T-helper 2 cell (primary cell): ENCODE measurements at places on chromosomes 1 and 21.
A peak's percentile ranks its signal among the peaks of the same experiment; 100 is the strongest.

GRCh38 chr1:229221106-229222019 lies 49.5 kb upstream of the RAB4A start:
- DNase-seq = no peak

- DNase-seq = no peak
Observed at GRCh38 chr1:63643926-63644325, 50.7 kb downstream of the PGM1 start.

DNA sequence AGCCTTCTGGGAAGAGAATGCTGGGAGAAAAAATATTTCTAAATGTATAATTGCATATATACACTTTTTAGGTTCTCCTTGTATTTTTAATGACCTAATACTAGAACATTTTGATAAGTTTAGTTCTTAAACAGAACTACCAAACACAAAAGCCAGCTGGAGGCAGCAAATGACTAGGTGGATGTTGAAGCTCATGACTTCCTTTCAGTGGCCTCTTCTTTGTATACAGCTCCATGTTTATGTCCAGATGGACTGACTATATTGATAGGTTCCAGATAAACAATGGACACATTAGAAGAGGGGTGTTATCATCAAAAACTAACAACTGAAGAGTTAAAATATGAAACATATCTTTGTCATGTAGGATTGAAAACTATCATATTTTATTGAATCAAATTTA lies 52.5 kb downstream of the LRRC8D start:
- no peak for DNase-seq

DNA sequence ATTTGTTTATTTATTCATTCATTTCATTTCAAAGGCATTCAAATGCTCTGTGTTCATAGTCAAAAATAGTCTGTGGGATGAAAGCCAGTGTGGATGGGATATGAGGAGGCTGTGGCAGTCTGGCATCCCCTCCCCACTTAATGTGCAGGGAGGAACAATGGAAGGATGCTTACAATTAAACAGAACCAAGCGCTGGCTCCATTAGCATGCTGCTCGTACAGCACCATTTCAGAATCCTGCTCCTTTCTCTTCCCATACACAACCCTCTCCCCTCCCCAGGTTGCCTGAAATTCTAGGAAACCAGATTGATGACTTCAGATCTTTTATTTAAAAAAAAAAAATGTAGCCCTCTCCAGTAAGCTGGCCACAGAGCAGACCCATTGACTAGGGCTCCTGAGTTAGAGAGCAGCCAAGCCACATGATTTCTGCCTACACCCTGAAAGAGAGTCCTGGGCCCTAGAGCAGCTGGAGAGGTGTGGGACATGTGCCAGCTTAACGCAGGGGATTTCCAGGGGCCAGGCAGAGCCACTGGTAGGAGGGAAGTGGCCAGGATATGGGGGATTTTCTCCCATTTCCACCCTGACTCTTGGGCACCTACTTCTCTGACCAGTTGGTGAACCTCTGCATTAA lies 205.2 kb downstream of the ASTN1 start:
- no peak for DNase-seq

DNA sequence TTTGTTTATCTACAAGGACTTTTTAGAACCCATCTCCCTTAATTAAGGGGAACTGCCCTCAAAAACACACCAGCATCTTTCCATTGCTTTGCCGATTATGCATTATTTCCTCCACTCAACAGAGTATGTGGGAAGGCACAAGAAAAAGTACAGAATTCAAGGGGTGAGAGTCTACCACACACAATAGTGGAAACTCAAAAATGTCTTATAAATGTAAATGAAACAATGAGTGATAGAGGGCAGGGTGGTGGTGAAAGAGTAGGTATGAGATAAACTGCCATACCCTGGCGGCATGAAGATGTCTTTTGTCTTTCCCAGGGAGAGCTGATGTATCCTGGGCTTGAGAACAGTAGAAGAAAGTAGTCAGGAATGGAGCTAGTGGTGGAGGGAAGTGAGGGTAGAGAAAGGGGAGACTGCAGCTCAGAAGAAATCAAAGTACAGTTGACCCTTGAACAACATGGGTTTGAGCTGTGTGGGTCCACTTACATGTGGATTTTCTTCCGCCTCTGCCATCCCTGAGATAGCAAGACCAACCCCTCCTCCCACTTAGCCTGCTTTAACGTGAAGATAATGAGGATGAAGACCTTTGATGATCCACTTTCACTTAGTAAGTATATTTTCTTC lies 24.4 kb downstream of the CD58 start:
- DNase-seq = no peak

- DNase-seq = no peak
Observed at GRCh38 chr21:43652616-43653015, 6.7 kb downstream of the HSF2BP start.

DNA sequence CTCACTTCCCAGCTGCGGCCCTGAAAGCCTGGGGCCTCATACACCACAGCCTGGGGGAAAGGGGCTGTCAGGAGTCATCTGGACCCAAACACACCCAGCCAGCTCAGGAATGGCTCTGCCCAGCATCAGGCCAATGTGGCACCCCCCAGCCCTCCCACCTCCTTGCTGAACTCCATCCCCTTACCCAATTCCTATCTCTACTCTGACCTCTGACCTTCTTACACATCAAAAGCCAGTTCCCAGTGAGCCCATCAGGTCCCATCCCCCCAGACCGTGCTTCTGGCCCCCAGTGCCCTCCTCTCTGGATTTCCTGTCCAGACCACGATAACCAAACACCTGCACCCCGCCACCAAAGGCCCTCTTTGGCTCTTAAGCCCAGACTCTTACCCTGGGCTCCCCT lies 16.3 kb downstream of the CRYBG2 start:
- no peak for DNase-seq

GRCh38 chr1:66788231-66788939 lies 12.7 kb downstream of the INSL5 start:
- peak; percentile 32 for DNase-seq

DNA sequence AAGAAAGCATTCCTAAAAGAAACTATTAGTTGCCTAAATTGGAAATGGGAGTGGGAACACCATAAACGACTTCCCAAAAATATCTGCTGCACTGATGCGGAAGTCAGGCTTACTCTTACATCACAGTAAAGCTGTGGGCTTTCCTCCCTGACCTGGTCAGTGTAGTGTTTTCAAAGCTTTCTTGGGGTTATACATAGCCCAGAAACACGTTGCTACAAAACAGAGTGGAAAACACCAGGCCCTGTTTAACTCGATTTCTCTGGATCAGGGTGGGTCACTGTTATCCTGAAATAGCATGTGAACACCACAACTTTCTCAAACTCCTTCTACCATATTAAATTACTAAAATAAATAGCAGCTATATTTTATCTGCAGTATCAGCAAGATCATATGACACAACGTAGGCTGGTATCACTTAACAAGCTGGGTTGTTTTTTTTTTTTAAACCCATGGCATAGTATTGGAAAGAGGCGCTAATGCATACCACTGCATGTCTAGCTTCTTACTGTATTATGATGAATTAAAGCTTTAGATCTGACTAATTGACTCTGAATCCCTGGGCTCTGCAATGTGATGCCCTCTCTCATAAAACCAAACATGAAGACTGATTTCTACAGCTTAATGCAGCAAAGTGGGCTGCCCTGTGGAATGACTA lies 184.6 kb downstream of the TGFB2 start:
- no peak for DNase-seq

DNA sequence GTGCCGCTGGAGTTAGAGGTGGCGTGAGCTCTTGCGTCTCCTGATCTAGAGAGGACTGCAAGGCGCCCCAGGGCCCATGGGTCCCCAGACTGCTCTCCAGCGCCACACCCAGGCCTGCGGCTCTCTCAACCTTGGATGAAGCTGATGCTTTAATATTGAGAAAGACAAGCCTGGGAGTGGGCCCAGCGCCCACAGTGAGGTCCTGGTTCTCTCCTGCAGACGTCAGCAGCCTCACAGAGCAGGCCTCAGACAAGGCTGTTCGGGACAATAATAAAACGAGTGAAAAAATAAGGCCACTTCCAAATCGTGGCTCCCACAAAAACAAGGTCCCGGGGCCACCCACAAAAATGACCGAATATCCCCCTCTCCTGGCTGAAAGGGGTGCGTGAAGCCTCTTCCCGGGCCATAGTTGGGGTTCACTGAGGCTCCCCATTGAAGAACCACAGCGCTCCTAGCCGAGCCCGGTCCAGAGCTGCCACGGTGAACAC lies 6.0 kb upstream of the DNMT3L start:
- DNase-seq = no peak

GRCh38 chr21:17636711-17637110 lies 24.0 kb upstream of the BTG3 start:
- DNase-seq = no peak

DNA sequence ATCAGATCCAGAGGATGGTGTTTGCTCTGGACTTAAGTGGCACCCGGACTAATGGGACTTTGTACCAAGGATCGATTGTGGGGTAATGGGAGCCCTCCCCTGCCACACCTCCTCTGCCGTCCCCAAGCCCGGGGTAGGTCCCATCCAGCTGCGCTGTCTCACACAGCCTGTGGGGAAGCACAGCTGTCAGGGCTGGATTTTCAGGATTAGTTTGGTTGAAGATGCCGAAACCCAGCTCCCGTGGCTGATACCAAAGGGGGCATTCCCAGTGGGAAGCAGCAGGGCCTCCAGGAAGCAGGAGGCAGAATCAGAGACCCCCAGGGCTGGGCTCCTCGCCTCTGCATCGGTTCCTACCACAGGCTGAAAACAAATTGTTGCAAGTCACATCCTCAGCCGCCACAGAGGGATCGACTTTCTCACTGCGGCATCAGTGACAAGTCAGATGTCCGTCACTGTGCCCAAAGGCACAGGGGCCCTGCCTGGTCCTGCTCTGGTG lies 59.7 kb downstream of the MATN1 start:
- no peak for DNase-seq

DNA sequence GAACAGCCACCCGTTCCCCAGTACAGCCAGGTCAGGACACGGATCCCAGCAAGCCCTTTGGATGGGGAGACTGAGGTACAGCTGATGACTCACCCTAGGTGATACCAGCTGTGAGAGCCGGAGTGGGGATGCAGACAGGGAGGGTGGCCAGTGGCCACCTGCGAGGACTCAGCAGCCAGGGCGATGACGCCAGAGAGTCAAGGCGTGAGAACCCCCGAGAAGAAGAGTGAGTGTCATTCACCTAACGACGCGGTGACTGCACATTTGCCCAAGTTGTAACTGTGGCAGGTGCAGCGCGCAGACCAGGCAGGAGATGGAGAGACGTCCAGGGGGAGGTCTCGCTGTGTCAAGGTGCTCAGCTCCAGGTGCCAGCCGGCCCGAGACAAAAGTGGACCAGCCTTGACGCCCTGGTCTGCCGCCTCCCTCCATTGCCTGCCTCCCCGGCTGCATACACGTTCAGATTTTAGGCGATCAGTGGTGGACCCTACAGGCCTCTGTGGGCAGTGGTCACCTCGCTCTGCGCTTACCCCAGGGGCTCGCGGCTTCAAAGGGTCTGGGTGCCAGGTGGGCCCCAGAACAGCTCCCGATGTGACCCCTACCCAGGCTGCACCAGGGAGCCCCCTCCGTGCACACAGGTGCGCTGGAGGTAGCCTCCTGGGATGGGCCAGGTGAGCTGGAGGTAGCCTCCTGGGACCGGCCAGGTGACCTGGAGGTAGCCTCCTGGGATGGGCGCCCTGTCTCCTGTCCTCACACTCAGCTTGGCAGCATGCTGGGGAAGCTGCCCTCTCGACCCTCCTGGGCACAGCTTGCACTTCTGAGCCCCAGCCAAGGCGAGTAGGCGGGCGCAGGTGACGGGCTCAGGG lies 11.9 kb downstream of the LRRC3 start:
- DNase-seq = no peak

DNA sequence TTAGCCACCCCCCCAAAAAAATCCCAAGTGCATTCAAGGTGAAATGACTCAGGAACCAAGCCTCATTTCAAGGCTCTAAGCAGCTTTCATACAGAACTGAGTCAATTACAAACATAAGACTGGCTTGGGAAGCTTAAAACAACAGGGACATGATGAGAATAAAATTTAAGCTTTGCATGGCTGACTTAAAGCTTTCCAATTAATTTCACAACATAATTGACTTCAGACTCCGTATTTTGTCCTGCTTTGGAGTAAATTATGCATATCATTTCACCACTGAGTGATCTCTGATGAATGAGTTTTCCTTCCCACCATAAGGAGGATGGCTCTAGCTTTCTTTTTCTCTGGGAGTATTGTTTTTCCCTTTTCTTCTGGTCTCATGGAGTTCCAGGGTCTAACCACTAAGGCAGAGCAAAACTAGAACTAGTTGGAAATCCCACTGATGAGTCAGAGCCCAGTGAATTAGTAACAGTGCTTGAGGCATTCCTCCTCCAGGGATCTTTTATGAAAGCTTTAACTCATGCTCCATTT lies 72.8 kb downstream of the XCL2 start:
- DNase-seq = no peak

- DNase-seq = no peak
Observed at GRCh38 chr1:41272601-41273000, 30.5 kb upstream of the SCMH1 start.

DNA sequence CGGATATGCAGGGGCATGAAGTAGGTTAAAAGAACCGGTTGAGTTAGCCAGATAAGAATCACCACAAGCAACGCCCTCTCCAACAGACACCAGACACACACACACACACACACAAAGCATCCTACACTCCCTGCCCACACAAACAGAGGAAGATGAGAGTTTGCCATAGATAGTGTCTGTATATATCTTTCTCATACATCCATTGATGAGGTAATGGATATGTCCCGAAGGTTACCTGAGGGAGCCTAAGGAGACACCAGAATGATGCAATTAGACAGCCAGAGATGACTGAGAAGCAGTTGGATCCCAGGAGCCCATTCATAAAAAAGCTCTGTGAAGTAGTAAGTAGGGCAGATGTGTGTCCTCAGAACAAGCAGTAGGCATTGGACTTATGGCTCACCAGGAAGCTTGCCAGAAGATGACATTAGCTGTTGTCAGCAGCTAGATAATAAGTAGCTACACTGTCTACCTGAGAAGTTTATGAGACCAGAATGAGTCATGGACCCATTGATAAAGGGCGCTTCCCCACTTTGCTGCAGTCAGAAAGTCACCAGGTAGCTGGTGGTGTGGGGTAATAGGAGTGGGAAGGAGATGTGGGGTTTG lies 247.0 kb downstream of the KCNT2 start:
- no peak for DNase-seq

- DNase-seq = no peak
Observed at GRCh38 chr1:93673163-93673829, 8.3 kb downstream of the BCAR3 start.

- DNase-seq = no peak
Observed at GRCh38 chr1:3695326-3696217, 43.3 kb downstream of the TP73 start.

DNA sequence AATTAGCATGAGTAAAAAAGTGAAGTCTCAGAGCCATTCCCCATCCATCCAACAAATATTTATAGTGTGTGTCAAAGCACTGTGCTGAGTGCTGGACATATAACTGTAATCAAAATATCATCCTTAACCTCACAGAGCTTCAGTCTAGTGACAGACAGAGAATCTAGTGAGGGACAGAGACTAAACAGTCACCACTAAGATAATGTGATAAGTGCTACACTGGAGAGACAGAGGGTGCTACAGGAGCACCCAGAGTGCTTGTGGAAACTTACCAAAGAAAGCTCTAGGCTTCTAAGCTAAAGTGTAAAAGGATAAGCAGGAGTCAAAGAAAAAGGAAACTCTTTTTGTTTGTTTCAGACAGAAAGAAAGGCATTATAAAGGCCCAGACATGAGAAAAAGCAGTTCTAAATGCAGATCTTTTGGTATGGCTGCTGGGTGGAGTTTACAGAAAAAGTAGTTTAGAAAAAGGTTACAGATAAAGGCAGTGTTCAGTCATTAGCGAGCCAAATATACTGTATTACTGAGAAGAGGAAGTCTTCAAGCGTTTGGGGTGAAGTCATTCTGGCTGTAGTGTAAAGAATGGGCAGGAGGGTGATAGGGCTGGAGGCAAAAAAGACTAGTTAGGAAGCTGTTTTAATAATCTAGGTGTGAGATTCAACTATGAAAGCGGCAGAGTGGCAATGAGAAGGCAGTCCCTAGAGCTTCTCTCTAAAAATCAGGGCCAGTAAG lies 83.8 kb downstream of the SCMH1 start:
- DNase-seq = no peak
